ENCODE measurements at places on chromosomes 3 and 15.

DNA sequence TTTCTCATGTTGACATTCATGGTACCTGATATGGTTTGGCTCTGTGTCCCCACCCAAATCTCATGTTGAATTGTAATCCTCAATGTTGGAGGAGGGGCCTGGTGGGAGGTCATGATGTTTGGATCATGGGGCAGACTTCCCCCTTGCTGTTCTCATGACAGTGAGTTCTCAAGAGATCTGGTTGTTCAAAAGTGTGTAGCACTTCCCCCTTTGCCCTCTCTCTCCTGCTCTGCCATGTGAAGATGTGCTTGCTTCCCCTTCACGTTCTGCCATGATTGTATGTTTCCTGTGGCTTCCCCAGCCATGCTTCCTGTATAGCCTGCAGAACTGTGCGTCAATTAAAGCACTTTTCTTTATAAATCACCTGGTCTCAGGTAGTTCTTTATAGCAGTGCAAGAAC, 3.3 kb upstream of the UBL7 start:
- DNase-seq, result no peak

DNA sequence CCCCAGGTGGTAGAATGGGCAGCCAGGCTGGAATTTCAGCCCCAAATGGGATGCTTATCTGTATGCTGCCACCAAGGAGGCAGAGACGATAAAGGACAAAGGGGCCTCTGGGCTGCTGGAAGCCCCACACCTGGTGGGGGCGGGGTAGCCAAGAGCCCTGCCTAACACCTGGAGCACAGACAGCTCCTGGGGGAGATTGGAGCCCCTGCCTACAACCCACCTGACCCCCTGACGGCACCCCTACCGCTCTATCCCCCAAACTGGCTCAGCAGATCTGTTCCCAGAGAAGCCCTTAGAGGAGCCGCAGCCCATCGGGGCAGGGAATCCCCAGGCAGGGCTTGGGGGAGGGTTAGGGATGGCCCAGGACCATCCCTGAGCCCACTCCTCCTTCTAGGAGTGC, 15.8 kb upstream of the SEMA3F start:
- no peak for DNase-seq

GRCh38 chr3:122232485-122232884, 49.0 kb downstream of the CASR start:
- no peak for DNase-seq

DNA sequence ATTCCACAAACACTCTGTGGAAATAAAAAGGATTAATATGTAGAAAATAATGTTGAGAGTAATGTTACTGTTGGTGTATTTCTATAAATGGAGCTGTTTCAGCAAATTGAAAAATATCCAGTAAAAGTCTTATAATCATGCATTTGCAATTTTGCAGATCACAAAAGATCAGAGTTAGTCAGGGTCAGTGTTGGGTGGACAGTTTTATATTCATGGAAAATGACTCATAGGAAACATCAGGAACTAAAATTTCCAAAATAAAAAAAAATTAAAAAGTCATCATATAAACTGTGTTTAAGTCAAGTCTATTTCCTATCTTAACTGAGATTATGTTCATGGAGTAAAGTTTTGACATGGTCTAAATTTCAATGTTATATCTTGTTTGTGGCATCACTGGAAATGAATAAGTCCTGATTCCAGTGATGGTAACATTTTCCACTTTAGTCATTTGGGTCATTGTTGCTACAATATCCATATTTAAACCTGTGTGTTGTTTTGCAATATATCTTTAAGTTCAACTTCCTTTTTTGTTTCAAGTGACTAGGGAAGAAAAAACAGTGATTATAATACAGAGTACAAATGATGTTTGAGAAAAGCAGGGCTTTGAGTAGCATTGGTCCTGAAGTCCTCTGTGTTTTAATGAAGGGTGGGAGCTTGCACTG, 37.8 kb downstream of the MITF start:
- DNase-seq, result no peak
